ENCODE measurements at places on chromosomes 3 and 15. TPM values are rescaled to one million over a fixed set of nuclear protein-coding genes. Genes with fewer than 3 reads are reported as not detected.

- DNase-seq = no peak
Measured at GRCh38 chr3:155387571-155387970, 94.1 kb upstream of the STRIT1 start.

Gene KBTBD13
- 0.05 TPM for polyA plus RNA-seq

- DNase-seq = no peak
Measured at GRCh38 chr3:154338570-154338969, 14.3 kb upstream of the DHX36 start.

- no peak for DNase-seq
Measured at GRCh38 chr15:88144921-88145653, 111.5 kb downstream of the NTRK3 start.

DNA sequence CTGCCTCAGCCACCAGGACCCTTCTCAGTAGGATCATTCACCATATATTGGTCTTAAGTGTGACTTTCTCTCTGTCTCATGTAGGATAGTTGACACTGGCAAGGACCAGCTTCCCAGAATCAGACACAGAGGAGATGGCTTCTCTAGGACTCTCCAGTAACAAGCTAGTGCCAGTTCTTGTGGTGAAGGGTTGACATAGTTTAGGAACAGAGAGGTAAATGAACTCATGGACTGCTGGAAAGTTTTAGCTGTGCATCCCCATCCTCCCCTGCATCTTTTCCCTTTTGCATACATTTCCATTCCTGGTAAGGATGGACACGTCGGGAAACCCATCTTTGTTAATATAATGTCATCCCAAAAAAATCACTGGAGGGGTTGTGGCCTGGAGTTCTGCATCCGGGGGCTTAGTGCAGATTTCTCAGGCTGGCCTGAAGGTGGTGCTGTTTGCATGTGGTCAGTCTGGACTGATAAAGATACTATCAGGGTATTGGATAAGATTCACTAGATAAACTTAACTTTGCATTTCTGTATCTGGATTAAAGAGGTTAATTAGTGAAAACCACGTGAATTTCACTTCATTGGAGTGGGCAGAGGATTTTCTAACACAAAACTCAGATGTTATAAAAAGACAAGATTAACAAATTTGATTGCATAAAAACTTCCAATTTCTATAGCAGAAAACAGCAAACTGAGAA is 110.8 kb downstream of the TBC1D2B start:
- no peak for DNase-seq
